C1 segment of cervical spinal cord (tissue), 14 donors: ENCODE measurements at places on chromosomes 6 and 20.

DNA sequence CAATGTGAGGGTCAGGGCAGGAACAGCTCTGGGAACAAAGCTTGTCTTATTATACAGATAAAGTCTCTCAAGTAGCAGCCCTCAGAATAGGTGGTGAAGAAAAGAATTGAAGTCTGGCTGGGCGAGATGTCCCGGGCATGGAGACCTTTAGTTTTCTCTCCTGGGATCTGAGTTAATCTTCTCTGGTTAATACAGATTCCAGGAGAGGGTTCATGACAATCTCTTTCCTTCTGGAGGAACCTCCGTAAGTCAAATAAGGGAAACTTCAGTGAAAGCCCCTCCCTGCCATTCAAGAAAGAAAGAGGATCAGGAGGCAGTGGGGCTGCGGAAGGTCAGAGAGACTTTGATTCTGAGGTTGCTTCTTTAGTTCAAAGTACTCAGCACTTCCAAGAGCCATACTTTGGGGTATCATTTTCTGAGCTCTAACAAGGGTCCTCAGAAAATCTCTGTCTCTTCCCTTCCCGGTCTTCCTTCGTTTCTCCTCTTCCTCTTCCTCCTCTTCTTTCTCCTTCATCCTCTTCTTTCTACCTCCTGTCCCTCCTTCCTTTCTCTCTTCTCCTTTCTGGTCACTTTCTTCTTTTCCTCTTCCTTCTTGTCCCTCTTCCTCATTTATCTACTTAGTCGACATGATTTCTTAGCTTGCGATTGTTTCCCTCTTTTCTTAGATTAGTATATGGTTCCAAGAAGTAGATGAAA, 4.6 kb upstream of the ZNF184 start:
- no peak for DNase-seq

DNA sequence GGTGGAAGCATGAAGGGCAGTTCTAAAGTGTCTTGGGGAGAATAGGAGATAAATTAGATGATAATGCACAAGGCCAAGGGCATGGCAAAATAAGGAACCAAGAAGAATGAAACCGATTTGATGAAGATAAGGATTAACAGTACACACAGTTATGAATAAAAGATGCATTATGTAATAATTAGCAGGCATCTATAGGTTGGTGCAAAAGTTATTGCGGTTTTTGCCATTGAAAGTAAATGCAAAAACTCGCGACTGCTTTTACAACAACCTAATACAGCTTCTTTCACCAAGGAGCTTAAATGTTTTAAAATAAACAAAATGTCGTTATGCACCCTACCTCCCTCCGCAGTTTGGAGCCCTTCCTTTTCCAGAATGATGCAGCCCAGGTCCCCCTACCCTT, 29.0 kb downstream of the MAS1 start:
- DNase-seq: no peak

DNA sequence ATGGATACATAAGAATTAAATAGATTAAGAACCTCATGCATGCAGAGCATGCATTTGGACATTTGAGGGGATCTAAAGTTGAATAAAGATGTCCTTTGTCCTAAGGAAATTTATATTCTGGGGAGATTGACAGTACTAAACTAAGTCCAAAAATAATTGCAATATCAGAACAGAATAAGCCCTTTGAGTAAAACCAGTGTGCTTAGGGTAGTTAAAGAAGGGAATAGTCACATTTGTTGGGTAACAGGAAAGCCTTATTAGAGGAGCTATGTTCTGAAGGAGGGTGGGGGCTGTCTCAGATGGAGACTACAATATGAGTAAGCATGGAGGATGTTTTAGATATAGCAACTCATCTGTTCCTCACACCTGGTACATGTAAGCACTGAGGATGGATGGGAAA, 35.8 kb downstream of the CDC5L start:
- no peak for DNase-seq

DNA sequence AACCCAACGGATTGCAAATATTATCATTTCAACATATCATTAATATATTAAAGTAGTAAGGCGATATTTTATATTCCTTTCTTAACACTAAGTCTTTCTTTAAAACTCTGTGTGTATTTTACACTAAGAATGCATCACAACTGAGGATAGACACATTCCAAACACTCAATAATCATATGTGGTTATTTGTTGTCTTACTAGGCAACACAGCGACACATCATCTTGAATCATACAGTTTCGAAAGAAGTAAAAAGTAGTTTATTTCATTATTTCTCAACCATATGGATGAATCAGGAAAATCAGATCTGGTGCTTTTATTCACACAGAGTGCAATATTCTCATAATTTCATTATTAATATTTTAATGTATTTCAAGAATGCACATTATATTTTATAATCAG, 662.4 kb downstream of the EPHA7 start:
- DNase-seq: no peak

DNA sequence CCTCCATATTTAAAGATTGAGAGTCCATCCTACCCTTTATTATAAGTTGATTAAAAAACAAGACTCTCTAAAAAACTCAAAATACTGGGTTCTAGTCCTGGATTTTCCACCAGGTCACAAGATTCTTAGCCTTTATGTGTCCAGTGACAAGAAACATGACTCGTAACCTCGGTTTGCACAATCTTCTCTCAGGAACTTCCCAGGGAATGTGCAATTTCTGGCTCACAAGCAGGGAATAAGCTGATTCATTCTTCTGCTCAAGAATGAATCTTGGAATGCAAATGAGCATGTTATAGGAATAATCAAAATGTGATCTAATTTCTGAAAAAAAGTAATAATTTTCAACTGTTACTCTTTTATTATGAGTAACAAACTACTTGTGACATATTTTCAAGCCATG, 45.1 kb downstream of the OGFRL1 start:
- DNase-seq: no peak

- DNase-seq: peak; percentile 11
Measured at GRCh38 chr20:63873477-63873971, 8.5 kb downstream of the TPD52L2 start.

- DNase-seq: no peak
Measured at GRCh38 chr6:167094820-167095637, 27.9 kb upstream of the CCR6 start.

DNA sequence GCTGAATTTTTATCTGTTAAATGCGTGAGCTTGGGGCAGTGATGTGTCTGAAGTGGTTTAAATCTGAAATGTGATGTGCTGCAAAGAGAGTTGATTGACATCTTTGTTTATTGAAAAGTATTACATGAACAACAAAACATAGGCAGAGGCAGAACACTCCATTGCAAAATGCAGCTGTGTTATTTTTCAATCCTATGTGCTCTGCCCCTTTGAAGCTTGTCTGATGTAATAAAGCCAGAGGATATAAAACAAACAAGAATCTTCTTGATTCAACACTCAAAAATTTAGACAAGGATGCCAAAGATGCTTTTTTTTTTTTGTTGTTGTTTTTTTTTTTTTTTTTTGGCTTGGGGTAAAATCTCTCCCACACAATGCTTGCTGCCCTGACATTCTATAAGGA, 482.4 kb upstream of the MMS22L start:
- DNase-seq: no peak
